Hypothalamus (tissue), 51 donors: ENCODE measurements at places on chromosomes 11 and 22.

GRCh38 chr11:94297985-94298576, 6.3 kb upstream of the IZUMO1R start:
- DNase-seq, result no peak

DNA sequence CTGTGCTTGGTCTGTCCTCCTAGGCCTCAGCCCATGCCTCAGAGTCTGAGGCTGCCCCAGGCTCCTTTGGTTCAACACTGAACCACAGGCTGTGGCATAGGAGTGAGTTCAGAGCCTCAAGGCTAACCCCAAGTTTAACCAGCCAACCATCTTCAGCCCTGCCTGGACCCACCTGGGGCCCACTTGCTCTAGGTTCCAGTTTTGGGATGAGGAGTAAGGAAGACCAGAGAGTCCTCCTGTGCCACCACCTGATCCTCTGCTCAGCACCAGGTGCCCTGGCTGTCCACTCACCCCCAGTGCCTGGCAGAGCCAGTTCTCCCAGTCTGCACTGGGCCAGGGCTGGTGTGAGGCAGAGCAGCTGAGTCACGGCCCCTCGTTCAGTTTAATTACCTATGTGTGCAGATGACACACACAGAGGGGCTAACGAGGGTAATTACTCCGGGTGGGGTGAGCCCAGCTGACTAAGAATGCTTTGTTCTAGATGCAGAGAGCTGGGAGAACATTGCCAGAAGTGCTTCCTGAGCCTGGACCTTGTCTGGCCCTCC, 12.0 kb upstream of the TMPRSS13 start:
- no peak for DNase-seq

DNA sequence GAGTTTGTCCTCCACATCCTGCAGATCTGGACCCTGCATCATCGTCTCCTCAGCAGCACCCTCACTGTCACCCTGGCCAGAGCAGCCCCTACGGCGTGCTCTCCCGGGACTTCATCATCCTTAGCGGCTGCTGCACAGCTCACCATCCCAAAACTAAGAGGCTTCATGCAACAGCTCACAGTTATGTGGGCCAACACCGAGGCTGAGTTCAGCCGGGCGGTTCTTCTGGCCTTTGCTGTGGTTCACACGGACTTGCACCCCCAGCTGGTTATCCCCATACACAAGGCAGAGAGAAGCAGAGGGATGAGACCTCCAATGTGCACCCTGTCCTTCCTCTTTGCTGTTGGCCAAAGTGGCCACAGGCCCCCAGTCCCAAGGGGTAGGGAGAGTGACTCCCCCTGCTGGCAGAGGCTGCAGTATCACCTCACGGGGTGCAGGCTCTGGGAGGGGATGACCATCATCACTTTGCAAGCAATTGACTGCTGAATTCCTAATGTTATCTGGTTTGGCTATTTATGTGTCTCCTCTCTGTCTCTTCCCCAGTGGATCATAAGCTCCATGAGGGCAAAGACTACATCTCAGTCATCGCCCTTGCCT, 276.8 kb downstream of the BRD1 start:
- no peak for DNase-seq

- DNase-seq, result no peak
Observed at GRCh38 chr11:18705651-18706281, 7.2 kb downstream of the TMEM86A start.

- no peak for DNase-seq
Observed at GRCh38 chr22:44384563-44385295, 72.0 kb upstream of the SHISAL1 start.

- peak; percentile 17 for DNase-seq
Observed at GRCh38 chr11:6251120-6251733, 8.4 kb upstream of the CCKBR start.

DNA sequence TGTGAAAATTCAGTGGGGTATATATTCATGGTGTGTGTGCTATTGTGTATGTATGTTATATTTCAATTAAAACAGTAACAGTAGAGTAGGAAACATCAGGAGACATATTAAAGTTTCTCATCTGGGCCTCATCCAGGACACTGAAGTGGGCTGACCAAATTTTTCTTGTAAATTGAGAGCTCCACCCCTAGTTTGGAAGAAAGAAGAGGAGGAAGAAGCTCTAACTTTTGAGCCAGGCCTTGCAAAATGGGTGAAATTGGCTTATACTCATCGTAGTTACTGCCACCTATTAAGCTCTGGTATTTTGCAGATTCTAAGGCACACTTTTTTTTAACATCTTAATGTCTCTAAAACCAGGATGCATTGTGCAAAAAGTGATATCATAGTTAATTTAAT, 33.7 kb downstream of the TSPAN18 start:
- DNase-seq, result no peak

- no peak for DNase-seq
Observed at GRCh38 chr11:130606781-130607511, 158.5 kb downstream of the ADAMTS15 start.

- DNase-seq, result no peak
Observed at GRCh38 chr11:110529043-110529442, 99.3 kb downstream of the FDX1 start.

DNA sequence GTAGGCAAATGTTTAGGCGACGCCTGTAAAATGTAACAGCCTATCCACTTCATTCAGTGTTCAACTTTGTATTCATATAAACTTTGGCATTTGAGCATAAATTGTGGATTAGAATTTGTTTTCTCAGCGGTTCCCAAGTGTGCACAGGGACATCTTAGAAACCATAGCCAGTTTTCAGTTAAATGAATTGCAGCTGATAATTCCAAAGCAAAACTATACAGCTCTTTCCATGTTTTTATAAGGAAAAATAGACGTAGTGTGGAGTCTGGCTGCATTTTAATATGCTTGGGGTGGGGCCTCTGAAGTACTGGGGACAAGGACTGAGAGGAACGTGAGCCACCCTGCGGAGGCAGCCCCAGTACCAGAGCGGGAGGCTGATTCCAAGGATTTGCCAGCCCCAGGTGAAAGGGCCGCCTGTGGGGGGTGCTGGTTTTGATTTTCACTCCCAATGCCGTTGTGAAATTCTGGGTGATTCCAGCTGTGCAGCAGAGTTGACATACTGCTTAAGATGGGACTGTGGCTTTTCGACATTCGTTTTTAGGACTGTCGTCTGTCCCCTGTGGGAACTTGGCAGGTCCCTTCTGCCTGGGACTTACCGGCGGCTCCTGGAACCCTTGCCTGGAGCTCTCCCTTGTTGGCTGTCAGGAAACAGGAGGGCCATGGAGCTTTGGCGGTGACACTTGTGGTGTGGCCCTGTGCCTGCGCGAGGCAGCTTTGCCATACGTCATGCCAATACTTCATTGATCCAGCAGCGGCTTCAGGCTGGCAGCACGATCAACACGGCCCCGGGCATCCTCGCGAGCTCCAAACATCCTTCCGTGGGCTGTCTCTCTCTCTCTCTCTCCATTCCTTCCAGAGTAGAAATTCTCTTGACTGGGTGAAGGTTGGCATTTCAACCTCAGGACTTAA, 370.9 kb downstream of the TBC1D22A start:
- no peak for DNase-seq

DNA sequence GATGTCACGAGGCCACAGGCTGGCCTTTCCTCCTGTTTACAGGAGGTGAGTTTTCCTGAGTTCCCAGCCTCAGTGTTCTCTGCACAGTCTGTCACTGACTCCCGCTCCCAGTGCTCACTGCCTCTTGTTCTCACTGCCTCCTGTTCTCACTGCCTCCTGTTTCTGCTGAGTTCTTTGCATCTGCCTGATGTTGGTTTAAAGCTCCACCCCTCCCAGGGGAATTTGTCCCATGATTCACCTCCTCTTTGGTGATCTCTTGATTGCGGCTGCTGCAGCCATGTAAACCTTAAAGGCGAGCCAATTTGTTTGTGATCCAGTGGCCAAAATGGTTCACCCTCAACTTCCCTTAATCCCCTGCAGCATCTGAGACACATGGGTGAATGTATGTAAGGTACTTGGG, 6.0 kb upstream of the TUBA8 start:
- no peak for DNase-seq

- DNase-seq, result no peak
Observed at GRCh38 chr22:22142661-22143060, 101.9 kb upstream of the VPREB1 start.

GRCh38 chr11:113420808-113421207, 33.2 kb downstream of the ANKK1 start:
- DNase-seq, result no peak

- DNase-seq, result peak; percentile 67
Observed at GRCh38 chr11:79440571-79441460, at the start of gene TENM4. TSS of gene TENM4 (minus strand) at chr11:79441030. CDS start at chr11:79069944, 371,086 bp downstream.

- DNase-seq, result no peak
Observed at GRCh38 chr22:47587861-47588577, 825.6 kb downstream of the TBC1D22A start.

DNA sequence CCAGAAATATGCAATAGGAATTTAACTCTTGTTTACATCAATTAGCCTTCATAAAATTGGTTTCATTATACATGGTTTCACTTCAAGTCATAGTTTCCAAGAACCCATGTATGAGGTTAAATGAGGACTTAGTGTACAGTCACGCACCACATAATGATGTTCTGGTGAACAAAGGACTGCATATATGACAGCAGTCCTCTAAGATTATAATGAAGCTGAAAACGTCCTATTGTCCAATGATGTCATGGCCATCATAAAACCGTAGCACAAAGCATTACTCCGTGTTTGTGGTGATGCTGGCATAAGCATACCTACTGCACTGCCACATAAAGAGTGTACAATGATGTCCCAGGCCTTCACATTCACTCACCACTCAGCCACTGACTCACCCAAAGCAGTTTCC, 31.1 kb downstream of the SMCO4 start:
- no peak for DNase-seq

- DNase-seq, result no peak
Observed at GRCh38 chr22:44760476-44760875, 8.1 kb downstream of the ARHGAP8 start.

GRCh38 chr22:25137577-25138525, 61.8 kb upstream of the CRYBB3 start:
- no peak for DNase-seq

DNA sequence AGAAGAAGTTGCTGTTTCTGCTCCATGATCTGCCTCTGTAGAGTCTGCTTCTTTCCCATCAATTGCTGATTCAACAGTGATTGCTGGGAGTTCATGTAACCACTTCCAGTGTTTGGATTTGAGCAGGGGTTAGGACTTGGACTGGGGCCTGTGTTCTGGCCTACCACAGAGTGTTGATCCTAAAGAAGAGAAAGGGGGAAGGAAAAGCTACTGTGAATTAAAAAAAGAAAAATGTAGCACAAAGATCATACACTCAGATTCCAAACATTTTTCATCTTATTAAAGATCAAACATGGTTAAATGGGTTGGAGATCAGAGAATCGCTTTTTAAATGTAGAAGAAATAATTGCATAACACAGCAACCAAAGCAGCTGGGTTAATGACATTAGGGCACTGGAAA, 67.6 kb upstream of the MTMR2 start:
- DNase-seq, result no peak

DNA sequence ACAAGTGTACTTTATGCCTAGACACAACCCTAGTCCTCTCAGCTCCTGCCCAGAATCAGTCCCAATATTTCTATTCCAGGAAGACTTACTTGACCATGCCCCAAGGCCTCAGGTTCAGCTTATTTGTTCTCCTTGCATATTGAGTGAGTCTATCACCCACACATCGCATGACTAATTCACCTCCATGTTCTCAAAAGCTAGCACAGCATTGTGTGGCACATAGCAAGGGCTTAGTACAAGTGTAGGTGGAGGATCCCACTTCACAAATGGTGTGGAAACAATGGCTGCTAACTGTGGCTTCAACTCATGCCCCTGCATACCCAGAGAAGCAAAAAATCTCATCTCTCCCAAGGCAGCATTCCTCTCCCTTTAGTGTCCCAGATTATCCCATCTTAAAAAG, 602.6 kb upstream of the API5 start:
- no peak for DNase-seq

DNA sequence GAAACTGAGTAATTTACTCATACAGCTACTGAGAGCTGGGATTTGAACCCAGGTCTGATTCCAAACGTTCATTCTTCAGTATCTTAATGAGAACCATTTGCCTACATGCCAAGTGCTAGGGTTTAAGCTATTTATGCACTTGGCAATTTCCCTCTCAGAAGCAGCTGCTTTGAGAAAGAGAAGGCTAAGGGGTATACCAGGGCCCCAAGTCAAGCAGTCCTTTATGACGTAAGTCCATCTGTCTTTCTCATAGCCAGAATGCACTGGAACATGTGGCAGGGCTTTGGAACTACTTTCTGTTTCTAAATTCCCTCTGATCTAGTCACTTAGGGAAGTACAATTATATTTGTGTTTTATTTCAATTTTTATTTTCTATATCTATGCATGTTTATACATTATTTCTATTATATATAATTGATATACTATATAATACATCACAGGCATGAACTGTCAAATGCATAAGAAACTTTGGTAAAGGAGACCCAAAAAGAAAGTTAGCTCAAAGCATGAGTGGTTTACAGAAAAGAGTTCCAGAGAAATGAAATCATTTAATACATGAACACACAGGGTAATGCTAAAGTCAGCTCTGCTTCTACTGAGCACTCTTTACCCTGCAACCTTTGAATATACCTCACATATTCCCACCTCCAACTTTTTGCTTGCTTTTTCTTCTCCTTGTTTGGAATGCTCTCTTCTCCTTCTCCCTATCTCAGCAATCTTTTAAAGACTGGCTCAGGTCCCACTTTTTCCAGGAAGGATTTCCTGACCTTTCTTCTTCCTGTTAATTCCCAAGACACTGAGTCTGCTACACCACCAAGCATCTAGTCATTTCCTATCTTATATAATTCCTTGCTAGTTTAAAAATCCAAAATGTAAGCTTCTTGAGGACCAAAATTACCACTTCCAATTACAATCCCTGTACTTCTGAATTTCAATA, 80.5 kb upstream of the GDPD4 start:
- no peak for DNase-seq

DNA sequence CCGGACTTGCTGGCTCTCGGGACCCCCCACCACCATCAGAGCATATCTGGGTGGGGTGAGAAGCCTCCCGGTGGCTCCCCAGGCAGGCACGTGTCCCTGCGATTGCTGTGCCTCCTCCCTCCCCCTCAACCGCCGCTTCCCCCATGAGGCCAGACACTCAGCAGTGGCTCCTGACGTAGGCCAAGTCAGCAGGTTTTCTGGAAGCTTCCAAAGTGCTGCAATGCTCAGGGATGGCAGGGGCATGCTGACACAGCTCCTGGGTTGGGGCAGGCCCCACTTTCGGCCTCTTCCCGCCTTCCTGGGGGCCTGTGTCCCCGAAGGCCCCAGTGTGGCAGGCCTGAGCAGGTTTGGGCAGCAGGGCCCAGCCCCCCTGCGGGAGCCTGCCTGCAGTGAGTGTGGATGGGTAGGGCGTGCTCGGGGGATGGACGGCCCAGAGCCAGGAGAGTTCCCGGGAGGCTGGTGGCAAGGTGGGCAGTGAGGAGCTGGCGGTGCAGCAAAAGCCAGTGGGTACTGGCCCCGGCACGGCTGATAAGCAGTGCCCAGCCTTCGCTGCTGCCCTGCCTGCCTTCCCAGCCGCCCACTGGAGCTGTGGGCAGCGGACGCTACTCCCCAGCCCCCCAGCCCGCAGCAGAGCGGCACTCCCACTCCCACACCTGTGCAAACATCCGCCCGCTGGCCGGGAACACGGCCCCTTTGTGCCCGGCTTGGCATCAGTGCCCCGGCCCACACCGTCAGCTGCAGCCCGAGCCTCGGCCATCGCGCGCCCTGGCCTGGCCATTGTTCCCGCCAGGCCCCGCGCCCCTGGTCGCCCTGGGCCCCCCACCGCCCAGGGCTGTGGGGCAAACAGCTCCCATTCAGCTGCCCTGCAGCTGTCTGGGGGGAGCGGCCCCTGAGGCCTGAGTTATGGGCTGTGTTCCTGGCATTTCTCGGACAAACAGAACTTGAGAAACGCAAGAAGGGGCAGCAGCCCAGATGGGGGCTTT, 125.0 kb downstream of the KCNQ1OT1 start:
- peak; percentile 50 for DNase-seq
